ENCODE measurements at places on chromosomes 6 and 20. TPM values are rescaled to one million over a fixed set of nuclear protein-coding genes. Genes with fewer than 3 reads are reported as not detected.

DNA sequence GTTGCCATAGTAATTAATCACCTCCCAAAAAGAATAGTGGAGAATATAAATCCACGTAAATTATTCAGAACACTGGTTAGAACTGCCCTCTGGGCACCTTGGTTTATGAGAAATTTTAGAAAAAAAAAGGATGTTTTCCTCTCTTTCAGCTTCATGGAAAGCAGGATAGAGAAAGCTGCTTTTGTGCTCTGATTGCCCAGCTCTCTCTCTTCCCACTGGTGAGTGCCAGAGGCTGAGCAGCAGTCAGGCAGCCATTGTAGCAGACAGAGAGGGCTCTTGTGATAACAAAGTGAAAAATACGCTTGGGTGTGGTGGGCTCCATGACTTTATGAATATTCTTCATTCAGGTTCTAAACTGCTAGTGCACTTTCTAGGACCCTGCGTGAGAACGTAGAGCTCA lies 26.4 kb downstream of the SLC35F1 start:
- DNase-seq = no peak

The MUC21 gene
- total RNA-seq = not detected

DNA sequence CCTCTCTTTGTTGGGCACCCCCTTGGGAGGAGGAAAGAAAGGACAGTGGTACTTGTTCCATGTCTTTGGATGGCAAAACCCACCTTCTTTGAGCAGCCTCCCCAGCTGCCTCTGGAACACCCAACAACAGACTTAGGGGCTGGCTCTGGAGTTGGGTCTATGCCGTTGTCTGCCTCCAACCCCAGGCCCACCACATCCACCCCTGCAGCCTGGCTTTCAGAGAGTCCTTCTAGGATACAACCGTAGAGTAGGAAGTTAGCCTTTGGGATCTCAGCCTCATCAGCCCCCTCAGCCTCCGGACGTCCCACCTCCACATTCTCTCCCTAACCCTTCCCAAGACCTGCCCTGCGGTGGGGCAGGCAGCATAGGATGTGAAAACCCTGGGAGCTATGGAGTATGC lies 36.4 kb downstream of the FOXP4 start:
- DNase-seq = no peak

DNA sequence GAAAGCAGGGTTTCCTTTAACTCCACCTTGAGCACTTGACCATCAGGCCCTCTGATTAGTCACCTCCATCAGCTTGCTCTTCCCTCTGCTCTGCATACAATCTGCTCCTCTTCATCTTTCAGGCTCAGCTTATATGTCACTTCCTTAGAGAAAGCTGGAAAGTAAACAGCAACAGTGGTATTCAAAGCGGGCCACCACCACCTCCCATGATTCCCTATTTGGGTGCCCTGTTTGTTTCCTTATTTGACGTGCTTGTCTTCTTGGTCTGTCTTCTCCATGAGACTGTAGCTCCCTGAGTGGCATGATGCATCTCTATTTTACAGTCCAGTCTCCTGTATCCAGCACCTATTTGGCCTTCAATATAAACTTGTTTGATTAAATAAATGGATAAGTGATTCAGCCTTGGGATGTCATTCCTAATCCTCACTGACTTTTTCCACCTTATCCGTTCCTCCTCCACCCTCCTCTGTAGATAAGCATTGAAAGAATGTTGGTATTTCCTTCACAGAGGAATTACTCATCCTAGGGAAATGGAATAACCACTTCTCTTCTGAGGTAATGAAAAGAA lies 102.8 kb upstream of the SGK1 start:
- no peak for DNase-seq

- DNase-seq = no peak
These were observed 52.7 kb downstream of the DLL1 start for GRCh38 chr6:170237999-170238740.

The RIPOR3 gene
- not detected for total RNA-seq

- no peak for DNase-seq
These were observed 155.6 kb downstream of the OGFRL1 start for GRCh38 chr6:71444222-71444621.

The PROKR2 gene
- total RNA-seq = 0.86 TPM

- no peak for DNase-seq
These were observed 7.2 kb upstream of the PFDN4 start for GRCh38 chr20:54200487-54201267.

- DNase-seq = no peak
These were observed 52.8 kb downstream of the MYLIP start for GRCh38 chr6:16181439-16182297.

The RFX6 gene
- total RNA-seq = not detected

GRCh38 chr6:20038410-20039204 lies 173.7 kb downstream of the MBOAT1 start:
- DNase-seq = no peak

DNA sequence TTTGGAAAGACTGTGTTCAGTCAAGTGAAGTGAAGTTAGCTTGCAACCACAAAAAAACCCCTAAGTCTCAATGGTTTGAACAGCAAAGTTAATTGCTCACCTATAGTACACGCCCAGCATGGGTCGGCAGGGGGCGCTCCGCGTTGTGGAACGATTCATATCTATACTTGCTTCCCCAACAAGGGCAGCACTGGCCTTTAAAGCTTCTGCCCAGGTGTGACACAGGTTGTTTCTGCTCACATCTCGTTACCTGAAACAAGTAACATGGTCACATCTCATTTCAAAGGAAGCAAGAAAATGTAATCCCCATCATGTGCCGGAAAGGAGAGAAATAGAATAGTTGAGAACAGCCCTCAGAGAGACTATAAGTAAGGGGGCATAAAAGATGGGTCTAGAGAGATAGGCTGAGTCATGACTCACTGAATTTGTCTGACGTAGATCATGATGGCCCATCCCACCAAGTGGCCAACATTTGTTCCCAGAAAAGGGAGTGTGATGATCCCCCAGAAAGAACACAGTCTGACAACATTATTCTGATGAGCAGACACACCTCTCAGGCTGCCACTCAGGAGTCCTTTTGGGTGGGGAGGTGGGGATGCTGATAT lies 29.0 kb downstream of the HNF4A start:
- DNase-seq = peak; percentile 89

GRCh38 chr20:24620937-24621519 lies 151.6 kb downstream of the SYNDIG1 start:
- no peak for DNase-seq

DNA sequence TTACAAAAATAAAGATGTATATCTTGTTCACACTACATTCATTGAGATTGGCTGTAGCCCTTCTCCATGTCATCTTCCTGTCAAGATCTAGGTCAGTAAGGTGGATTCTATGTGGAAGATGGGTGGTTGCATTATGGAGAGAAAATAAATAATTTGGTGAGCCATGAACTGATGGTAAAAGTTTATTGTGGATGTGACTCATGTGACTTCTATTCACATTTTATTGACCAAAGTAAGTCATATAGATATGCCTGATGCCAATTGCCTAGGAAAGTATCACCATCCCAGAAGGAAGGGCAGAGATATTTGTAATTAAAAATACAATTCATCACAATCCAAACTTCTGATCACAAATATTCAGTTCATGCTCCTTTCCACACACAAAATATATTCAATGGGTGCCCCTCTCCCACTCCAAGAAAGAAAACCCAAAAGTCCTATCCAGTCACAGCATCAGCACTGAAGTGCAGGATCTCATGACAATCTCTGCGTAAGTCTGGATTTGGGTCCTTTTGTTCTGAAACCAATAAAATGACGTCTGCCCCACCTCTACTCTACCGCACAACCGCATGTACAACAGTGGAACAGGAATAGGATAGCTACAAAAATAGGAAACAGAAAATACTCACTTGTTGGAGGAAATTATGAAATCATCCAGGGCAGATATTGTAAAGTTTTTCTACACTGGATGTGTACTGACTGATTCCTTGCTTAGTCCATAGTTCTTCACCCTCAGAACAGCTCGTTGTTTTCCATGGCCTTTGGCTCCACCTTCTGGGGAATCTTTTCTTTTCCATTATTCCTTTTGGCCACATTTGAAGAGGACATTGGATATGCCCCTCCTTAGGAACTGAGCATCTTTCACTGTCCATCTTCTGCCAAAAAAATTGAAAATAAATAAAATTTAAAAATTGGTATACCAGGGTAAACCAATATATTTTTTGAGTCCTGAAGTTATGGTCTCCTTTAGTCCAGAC lies 16.1 kb upstream of the SLC17A3 start:
- peak; percentile 19 for DNase-seq

DNA sequence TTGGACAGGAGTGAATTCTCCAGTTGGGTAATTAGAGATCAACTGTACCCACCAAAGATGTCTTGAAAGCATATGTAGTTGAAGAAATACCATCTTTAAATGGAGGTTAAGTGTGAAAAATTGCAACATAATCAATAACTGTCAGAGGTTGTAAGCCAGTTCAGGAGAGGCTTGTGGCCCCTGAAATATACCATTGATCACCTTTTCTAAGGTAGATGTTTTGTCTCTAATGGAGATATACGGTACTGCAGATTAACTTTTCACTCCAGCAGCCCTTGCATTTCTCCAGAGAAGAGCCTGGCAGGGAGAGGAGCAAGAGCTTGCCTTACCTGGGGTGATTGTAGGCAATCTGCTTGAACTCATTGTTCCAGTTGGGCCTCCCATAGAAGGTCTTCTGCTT lies 48.8 kb downstream of the NOX3 start:
- no peak for DNase-seq

The TINAG gene
- not detected for total RNA-seq

GRCh38 chr6:144029452-144029851 lies 21.4 kb upstream of the PLAGL1 start:
- no peak for DNase-seq

GRCh38 chr6:40369042-40369441 lies 218.1 kb downstream of the LRFN2 start:
- DNase-seq = no peak

The PHF1 gene
- 73.5 TPM for total RNA-seq

The IFT52 gene
- total RNA-seq = 40.3 TPM

- no peak for DNase-seq
These were observed 87.9 kb downstream of the BFSP1 start for GRCh38 chr20:17443131-17443858.

The ATF6B gene
- total RNA-seq = 79.5 TPM

The CYP21A2 gene
- total RNA-seq = 0.64 TPM

DNA sequence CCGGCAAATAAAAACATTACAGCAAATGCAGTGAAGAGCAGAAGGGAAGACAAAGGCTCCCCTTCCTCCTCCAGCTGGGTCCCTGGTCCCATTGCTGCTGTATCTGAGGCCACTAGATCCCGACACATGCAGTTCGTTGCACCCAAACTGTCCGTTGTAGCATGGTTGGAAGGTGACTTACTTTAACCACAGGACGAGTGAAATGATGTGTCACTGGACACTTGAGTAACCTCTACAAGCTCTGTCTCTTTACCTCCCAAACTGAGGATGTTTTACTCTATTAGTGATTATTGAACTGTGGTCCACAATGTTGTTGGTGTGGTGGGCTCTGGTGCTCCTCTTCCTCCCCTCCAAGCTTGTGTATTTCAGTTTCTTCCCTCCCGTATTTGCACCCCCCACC lies 46.2 kb upstream of the ARMH2 start:
- DNase-seq = no peak

DNA sequence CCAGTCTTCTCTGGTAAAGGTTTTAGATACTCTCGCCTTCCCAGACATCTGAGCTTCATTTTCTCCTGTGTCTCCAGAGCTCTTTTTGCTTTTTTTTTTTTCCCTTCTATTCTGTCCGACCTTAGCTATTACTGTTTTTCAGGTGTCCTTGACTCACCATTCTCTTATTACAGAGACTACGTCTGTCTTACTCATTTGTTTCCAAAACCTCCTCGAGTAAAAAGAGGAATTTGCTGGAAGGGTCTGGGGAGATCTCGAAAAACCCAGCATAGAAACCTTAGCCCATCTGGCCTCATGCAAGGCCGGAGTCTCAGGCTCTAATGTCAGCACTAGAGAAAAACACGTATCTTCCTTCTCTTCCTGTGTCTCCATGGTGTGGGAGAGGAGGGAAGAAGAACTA lies 109.2 kb upstream of the CARMIL1 start:
- DNase-seq = no peak

DNA sequence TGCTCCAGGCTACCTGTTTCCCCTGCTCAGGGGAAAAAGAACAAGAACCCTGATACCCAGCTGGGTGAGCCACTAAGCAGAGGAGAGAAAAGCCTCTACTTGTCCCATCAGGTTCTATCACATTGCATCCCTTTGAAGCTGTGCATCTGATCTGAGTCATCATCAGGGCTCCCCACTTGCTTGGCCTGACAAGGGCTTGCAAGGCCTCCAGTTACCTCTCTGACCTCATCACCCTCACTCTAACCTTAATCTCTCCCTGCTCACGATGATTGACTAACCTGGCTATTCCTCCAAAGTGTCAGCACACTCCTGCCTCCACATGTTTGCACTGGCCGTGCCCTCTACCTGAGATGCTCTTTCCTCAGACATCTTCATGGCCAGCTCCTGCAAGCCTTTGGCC lies 309.5 kb upstream of the CHD6 start:
- DNase-seq = no peak

The TFAP2C gene
- 35.3 TPM for total RNA-seq

The TRIM10 gene
- not detected for total RNA-seq

DNA sequence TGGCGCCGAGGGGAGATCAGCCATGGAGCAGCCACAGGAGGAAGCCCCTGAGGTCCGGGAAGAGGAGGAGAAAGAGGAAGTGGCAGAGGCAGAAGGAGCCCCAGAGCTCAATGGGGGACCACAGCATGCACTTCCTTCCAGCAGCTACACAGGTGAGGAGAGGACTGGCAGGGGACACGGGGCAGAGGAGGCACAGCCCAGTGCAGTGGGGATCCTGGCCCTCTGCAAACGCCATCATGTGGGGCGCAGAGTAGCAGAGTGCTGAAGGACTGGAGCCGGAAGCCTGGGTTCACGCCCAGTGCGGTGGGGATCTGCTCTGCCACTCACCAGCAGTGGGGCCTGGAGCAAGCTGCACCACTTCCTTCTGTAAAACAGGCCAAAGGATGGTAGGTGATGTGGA lies 41.1 kb upstream of the FANCE start:
- DNase-seq = no peak

DNA sequence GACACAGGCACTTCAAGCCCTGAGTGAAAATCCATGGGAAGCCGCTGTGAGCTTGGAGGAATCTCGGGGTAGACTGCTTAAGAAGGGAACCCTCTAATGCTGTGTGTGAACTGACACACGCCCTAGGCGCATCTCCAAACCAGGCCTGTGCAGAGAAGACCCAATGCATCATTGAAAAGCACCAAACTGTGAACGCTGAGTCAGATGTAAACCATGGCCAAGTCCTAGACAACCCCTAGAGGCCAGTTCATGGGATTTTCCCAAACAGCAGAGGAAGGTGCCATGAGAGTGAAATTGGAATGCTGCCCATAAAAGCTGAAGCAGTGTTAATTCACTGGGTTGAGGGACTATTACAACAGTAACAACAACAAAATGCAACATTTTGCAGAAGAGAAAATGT lies 296.5 kb downstream of the SMOC2 start:
- DNase-seq = no peak

The CYB5R4 gene
- total RNA-seq = 23.1 TPM

All from glutamatergic neuron (in vitro differentiated cells).